ENCODE measurements at places on chromosomes 11 and 22. TPM values are rescaled to one million over a fixed set of nuclear protein-coding genes. Genes with fewer than 3 reads are reported as not detected.

OR4C45 gene
- not detected for total RNA-seq

TLCD5 gene
- total RNA-seq, result 0.31 TPM

SLC5A4 gene
- 0.40 TPM for total RNA-seq

PITPNM1 gene
- 35.9 TPM for total RNA-seq

MRGPRX4 gene
- not detected for total RNA-seq

KCNC1 gene
- total RNA-seq, result not detected

DNA sequence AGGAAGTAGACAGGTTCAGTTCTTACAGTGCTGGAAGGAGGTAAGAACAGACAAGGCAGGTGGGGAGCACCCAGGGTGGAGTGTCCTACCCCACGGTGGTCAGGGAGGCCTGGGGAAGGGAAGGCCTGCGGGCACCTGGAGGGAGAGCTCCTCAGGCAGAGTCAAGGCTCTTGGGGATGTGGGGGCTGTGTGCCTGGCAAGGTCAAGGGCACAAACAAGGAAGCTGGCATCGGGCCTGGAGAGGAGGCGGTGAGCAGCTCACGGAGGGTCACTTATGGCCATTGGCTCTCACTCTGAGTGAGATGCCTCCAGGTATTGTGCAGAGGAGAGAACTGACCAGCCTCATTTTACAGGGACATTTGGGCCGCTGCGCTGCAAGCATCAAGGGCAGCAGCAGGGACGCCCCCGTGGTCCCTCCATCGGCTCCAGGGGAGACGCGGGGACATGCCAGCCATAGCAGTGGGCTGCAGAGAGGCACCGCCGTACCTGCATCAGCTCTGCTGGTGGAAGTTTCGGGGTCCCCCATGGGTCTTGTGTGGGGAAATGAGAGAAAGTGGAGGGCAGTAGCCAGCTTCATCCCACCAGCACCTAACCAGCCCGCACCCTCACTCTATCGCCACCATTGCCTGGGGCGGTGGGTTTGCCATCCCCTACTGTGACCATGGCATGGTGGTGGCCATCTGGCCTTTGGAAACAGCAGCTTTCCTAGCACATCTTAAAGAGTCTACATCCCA lies 37.5 kb upstream of the RTL6 start:
- no peak for DNase-seq

DNA sequence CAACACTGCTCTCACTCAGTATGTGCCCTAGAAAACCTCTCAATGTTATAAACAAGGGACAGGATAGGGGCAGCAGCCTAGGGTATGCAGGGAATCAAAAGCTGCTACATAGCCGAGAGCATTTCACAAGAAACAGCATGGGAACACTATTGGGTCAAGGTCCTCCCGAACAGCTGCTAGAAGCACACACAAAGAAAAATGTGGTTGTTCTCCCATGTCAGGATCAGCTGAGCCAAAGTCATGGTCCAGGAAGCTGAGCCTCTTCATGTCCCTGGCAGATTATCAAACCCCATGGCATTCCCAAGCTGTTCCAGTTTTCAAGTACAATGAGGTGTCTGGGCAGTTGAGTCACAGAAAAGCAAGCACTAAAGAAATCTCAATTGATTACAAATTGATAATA lies 21.0 kb upstream of the GDPD4 start:
- DNase-seq, result no peak

GRCh38 chr11:92751594-92751993 lies 217.9 kb upstream of the MTNR1B start:
- no peak for DNase-seq

- DNase-seq, result no peak
These were observed at the start of gene DENND6B for GRCh38 chr22:50326956-50327710. Gene DENND6B (minus strand): TSS chr22:50327012. CDS start chr22:50326988, 24 bp downstream.

- no peak for DNase-seq
These were observed 50.1 kb upstream of the SHANK2 start for GRCh38 chr11:71302534-71302909.

GRCh38 chr11:35647421-35648093 lies 15.0 kb upstream of the TRIM44 start:
- no peak for DNase-seq

- no peak for DNase-seq
These were observed 127.7 kb downstream of the MAML2 start for GRCh38 chr11:96215110-96215782.

- no peak for DNase-seq
These were observed 48.7 kb downstream of the TIMP3 start for GRCh38 chr22:32850157-32850556.

DNA sequence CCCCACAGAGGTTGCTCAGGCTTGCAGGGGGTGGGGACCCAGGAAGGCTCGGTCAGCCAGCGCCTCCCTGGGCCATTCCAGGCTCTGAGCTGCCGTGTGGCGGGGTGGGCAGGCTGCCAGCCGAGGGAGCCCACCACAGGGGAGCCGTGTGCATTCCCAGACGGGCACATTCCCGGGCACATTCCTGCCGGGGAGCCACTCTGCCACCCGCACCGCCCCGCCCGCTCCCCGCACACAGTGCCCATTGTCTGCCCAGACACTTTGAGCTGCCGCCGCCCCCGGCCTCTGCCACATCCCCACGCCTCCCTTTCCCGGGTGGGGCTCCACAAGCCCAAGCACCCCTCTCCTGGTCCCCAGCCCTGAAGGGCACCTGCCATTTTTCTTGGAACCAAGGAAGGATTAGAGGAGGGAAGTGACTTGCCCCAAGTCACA lies 27.4 kb downstream of the RPL3 start:
- no peak for DNase-seq

- DNase-seq, result no peak
These were observed 2.7 kb upstream of the LDHAL6A start for GRCh38 chr11:18452927-18453326.

- DNase-seq, result no peak
These were observed 64.6 kb downstream of the OTOG start for GRCh38 chr11:17611503-17612220.

GRCh38 chr11:115718106-115718505 lies 213.9 kb upstream of the CADM1 start:
- no peak for DNase-seq

GRCh38 chr11:111793863-111794262 lies 27.7 kb upstream of the PPP2R1B start:
- no peak for DNase-seq

DNA sequence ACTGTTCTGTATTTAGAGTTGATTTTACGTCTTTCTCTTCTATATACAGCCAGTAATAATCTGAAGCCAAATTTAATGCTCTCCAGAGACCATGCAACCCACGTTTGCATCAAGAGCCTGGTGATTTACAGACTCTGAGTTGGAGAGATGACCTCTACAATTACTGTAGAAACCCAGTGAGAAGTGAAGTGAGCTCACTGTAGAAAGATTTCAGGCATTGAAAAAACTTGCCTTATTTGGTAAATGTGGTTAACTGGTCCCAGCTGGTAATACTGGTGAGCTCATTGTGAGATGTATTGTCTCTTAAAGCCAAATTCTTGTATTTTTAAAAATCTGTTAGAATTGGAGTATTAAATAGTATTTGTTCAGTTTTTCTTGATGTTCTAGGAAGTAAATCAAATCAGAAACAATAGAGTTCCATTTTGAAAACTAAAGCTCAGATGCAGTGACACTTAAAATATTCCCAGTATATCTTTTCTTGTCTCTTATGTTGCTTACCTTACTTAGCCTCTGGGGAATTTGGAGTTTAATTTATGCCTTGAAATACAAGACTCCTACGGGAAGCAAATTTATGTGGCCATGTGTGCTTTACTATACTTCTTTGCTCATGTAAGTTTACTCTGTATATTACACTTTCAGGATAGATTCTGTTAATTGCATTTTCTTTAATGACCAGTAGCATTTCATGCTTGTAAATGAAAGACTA lies 189.9 kb downstream of the ARHGAP42 start:
- no peak for DNase-seq

GRCh38 chr22:43553451-43554258 lies 141.8 kb downstream of the MPPED1 start:
- DNase-seq, result no peak

- no peak for DNase-seq
These were observed 112.2 kb downstream of the SBF2 start for GRCh38 chr11:10181811-10182210.

DNA sequence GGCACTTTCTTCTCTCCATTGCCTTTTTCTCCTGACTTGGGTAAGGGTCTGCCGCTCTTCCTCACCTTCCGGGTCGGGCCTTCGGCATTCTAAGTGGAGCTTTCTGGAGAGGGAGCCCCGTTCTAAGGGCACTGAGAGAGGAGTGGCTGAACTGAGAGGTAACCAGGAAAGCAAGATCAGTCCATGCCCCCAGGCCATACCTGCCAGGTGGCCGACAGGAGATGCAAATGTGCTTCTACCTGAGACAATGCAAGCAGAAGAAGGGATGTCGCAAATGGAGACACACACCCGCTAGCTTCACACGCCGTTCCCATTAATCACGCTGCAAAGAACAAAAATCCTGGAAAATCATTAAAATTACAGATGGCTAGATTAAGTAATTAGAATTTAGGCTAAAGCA lies 156.4 kb upstream of the TBCEL start:
- DNase-seq, result no peak

GRCh38 chr11:131637469-131638175 lies 267.2 kb downstream of the NTM start:
- no peak for DNase-seq

GRCh38 chr11:63023222-63023814 lies 7.7 kb upstream of the SLC22A8 start:
- no peak for DNase-seq

Data from esophagus squamous epithelium (tissue), 5 donors.